Activated naive CD4-positive, alpha-beta T cell treated with anti-CD3 and anti-CD28 coated beads for 36 hours (primary cell): ENCODE measurements at places on chromosomes 12 and 14. TPM values are rescaled to one million over a fixed set of nuclear protein-coding genes. Genes with fewer than 3 reads are reported as not detected.
A peak's percentile ranks its signal among the peaks of the same experiment; 100 is the strongest.

Gene GLI1
- not detected for total RNA-seq

Gene SERPINA9
- total RNA-seq, result not detected

Gene DPPA3
- total RNA-seq, result not detected

Gene MGAT4C
- not detected for total RNA-seq

Gene RNASE13
- total RNA-seq, result not detected

Gene GPR132
- total RNA-seq, result 15.3 TPM

Gene POTEM
- not detected for total RNA-seq

Gene ST8SIA1
- total RNA-seq, result 1.7 TPM

Gene NRXN3
- total RNA-seq, result not detected

Gene RNASE12
- total RNA-seq, result not detected

Gene ASB2
- total RNA-seq, result 2.5 TPM

Gene ZNF84
- total RNA-seq, result 11.0 TPM

Gene GLTP
- total RNA-seq, result 18.1 TPM

GRCh38 chr12:4169959-4170358 lies 103.6 kb upstream of the CCND2 start:
- DNase-seq, result peak; percentile 79
- peak overlapping the region; percentile 82 for H3K27ac ChIP-seq
- peaks cover 39% of the 10 kb centered on the region for H3K4me1 ChIP-seq
- no peaks in the 10 kb centered on the region for H3K27me3 ChIP-seq

- H3K4me1 ChIP-seq, result peaks cover 6% of the 10 kb centered on the region
- no peak for DNase-seq
- H3K4me3 ChIP-seq, result no peak overlapping the region
- H3K27me3 ChIP-seq, result peaks cover 28% of the 10 kb centered on the region
- no peaks in the 10 kb centered on the region for H3K36me3 ChIP-seq
- H3K27ac ChIP-seq, result no peak overlapping the region
These were observed 1.2 kb downstream of the SRGAP1 start for GRCh38 chr12:63845726-63846125.

- no peak overlapping the region for H3K4me3 ChIP-seq
- H3K36me3 ChIP-seq, result no peaks in the 10 kb centered on the region
- H3K27ac ChIP-seq, result no peak overlapping the region
- no peak for DNase-seq
- H3K4me1 ChIP-seq, result no peaks in the 10 kb centered on the region
These were observed 18.6 kb downstream of the HSD17B6 start for GRCh38 chr12:56781726-56782125.

DNA sequence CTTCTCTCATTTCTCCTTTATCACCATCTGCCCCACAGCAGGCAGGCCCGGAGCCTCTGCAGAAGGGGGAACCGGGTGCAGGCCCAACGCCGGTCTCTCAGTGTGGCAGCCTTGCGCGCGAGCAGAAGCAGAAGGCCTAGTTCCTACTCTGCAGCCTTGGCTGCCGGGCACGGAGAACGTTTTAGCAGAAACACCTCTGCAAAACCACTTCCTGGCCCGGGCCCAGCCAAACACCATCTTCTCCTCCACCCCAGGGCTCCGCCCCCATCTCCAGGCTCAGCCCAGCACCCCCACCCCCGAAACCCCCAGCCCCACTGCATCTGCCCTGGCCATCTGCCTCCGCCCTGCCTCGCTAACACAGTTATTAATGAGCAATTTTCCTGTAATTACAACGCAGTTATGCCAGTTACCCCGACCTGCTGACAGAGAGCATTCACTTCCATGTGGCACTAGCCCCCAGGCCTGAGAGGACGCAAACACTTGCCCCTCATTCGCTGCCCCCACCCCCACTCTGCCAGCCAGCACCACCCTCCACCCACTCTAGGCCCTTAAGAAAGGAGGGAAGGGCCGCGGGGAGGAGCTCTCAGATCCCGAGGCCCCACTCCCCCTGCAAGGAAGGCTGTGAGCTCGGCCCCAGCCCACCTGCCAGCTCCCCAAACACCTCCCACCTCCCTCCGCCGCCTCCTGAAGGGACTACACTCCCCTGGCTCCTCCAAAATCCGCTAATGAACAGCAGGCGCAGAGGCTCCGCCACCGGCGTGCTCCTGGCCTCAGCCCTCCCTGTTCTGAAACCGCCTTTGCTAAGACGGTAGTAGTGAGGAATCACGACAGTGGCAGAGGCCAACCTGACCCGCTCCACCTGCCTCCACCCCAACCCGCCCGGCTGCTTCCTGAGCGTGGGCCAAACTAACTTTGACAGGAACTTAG lies 44.7 kb upstream of the FBRSL1 start:
- H3K4me1 ChIP-seq, result peaks cover 61% of the 10 kb centered on the region
- H3K36me3 ChIP-seq, result peaks cover 2% of the 10 kb centered on the region
- peak overlapping the region; percentile 99 for H3K27ac ChIP-seq
- no peaks in the 10 kb centered on the region for H3K27me3 ChIP-seq
- peak overlapping the region; percentile 92 for H3K4me3 ChIP-seq

GRCh38 chr12:7058163-7058845 lies 2.2 kb upstream of the C1S start:
- H3K27me3 ChIP-seq, result peaks cover 16% of the 10 kb centered on the region
- H3K36me3 ChIP-seq, result no peaks in the 10 kb centered on the region
- no peak overlapping the region for H3K4me3 ChIP-seq
- no peaks in the 10 kb centered on the region for H3K4me1 ChIP-seq
- no peak for DNase-seq
- H3K27ac ChIP-seq, result no peak overlapping the region

- H3K4me3 ChIP-seq, result no peak overlapping the region
- no peaks in the 10 kb centered on the region for H3K27me3 ChIP-seq
- DNase-seq, result no peak
- peaks cover 19% of the 10 kb centered on the region for H3K36me3 ChIP-seq
These were observed 85.9 kb downstream of the CCDC88C start for GRCh38 chr14:91331721-91332120.

GRCh38 chr12:110597885-110598284 lies 14.8 kb upstream of the PPTC7 start:
- no peak for DNase-seq
- H3K36me3 ChIP-seq, result no peaks in the 10 kb centered on the region
- H3K27ac ChIP-seq, result no peak overlapping the region
- peaks cover 6% of the 10 kb centered on the region for H3K4me1 ChIP-seq
- H3K4me3 ChIP-seq, result no peak overlapping the region
- H3K27me3 ChIP-seq, result no peaks in the 10 kb centered on the region

GRCh38 chr12:109185441-109185840 lies 69.1 kb downstream of the ACACB start:
- H3K4me1 ChIP-seq, result no peaks in the 10 kb centered on the region
- no peak for DNase-seq
- H3K36me3 ChIP-seq, result peaks cover 6% of the 10 kb centered on the region
- no peak overlapping the region for H3K27ac ChIP-seq

GRCh38 chr12:103802586-103802886 lies 38.5 kb downstream of the NT5DC3 start:
- H3K4me1 ChIP-seq, result no peaks in the 10 kb centered on the region
- DNase-seq, result no peak
- peaks cover 33% of the 10 kb centered on the region for H3K36me3 ChIP-seq

DNA sequence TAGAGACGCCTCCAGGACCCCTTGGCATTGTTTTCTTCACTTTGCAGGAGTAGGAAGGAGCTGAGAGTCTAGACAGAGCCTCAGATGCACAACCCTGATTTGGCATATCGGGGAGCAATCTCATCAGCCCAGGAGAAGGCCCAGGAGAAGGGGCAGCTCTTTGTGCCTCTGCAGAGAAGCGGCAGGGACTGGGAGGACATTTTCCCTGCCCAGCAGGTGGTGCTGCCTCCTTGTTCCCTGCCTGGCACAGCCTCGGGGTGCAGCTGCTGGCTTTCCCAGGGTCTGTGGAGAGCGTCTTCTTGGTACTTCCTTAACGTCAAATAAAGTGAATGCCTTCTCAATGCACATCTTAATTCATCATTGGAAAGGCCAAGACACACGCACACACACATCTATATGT lies 419.5 kb downstream of the TMEM121 start:
- H3K27ac ChIP-seq, result no peak overlapping the region
- DNase-seq, result peak; percentile 70
- no peaks in the 10 kb centered on the region for H3K27me3 ChIP-seq
- H3K4me1 ChIP-seq, result peaks cover 8% of the 10 kb centered on the region
- H3K36me3 ChIP-seq, result no peaks in the 10 kb centered on the region
- H3K4me3 ChIP-seq, result no peak overlapping the region

DNA sequence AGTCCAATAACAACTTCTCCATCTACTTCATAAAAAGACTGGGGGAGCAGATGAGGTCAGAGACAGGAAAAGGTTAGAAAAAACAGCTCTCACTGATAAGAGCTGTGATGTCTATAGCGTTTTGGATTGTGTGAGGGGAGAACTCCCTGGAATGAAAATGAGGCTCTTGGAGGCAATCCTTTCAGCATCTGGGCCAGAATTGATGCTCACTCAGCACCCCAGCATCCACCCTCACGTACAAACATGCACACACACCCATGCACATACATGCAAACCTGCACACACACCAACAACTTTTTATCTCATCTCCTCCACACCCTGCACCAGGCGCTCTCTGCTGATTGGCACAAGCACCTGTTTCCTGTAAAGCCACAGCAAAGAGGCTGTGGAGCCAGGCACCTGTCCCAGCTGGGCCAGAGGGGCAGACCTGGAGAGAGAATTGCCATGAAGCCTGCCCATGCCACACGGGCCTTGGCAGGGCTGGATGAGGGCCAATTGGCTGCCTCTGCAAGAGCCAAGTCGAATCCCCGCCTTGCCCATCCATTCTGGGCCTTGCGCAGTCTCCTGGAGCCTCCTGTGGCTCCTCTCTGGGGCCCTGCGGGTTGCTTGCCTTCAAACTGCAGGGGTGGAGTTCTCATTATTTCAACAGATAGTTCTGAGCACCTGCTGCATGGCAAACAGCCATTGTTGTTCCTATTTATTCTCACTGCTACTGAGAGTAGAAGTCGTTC lies 53.1 kb downstream of the SYNE3 start:
- H3K4me1 ChIP-seq, result peaks cover 69% of the 10 kb centered on the region
- H3K4me3 ChIP-seq, result no peak overlapping the region
- DNase-seq, result peak; percentile 36
- H3K27me3 ChIP-seq, result no peaks in the 10 kb centered on the region

DNA sequence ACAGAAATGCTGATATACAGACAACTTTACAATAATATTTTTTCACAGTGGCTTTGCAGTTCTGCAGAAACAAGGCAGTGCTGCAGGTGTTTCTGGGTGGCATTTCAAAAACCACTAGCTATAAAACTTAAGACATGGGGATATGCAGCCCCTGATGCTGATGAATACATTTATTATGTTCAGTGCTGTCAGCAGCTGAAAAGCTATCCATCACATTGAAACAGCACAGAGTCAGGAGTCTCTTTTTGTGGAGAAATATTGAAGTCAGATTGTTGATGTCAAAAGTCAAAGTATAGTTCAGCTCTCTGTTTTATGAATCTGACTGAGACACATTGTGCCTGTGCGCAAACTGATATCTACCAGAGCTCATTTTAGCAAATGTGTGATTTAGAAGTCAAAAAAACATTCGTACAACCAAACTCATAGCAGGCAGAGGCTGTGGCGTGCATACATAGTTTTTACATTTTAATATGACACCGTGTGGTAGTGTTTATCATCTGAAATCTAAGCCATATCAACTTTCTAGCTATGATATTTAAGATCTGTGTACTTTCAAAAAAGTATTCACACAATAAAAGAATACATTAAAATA lies 467.6 kb downstream of the PRKD1 start:
- no peaks in the 10 kb centered on the region for H3K27me3 ChIP-seq
- no peak for DNase-seq
- H3K4me3 ChIP-seq, result no peak overlapping the region
- no peaks in the 10 kb centered on the region for H3K4me1 ChIP-seq
- H3K36me3 ChIP-seq, result no peaks in the 10 kb centered on the region

GRCh38 chr12:117013726-117014125 lies 85.5 kb downstream of the TESC start:
- H3K36me3 ChIP-seq, result peaks cover 61% of the 10 kb centered on the region
- no peak overlapping the region for H3K27ac ChIP-seq
- H3K4me3 ChIP-seq, result no peak overlapping the region
- H3K27me3 ChIP-seq, result no peaks in the 10 kb centered on the region
- DNase-seq, result no peak

DNA sequence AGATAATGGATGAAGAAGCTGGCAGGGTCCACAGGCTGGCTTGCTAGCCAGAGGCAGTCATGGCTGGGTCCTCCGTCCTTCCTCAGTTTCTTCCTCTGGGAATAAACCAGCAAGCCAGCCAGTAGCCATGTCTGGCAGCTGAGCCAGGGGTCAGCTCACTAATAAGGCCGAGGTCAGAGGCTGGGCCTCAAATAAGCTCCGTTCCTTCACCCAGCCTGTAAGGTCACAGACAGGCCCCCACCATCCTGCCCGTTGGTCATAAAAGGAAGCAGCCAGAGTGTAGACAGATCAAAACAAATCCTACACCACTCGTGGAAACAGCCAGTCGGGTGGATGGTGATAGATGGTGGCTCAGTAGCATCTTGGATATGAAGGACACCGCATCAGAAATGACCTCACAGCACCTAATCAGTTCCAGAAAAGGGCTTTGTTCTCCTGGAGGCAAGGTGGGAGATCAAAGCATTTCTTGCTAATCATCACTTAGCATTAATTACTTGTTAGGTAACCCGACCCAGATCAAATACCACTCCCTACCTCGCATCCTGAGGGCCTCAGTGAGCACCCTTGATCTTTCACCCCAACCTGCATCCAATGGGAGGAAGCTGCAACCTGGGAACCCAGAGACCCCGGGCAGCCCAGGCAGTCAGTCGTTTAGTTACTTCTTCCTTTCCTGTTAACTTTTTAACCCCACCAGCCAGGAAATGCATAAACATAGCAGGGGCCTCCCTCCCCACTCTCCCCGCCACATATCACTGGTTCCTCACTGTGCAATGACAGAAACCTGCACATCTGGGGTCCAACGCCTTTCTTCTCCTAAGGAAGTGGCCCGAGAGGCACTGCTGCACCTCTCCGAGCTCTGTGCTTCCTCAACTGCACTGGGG lies 90.2 kb downstream of the KDM2B start:
- H3K4me3 ChIP-seq, result no peak overlapping the region
- no peak overlapping the region for H3K27ac ChIP-seq
- H3K4me1 ChIP-seq, result peaks cover 6% of the 10 kb centered on the region

GRCh38 chr12:20370866-20371519 lies 2.7 kb downstream of the PDE3A start:
- DNase-seq, result no peak
- no peak overlapping the region for H3K4me3 ChIP-seq
- no peaks in the 10 kb centered on the region for H3K36me3 ChIP-seq
- peaks cover 9% of the 10 kb centered on the region for H3K4me1 ChIP-seq
- H3K27me3 ChIP-seq, result peaks cover 41% of the 10 kb centered on the region

GRCh38 chr14:30214461-30215090 lies 286.9 kb upstream of the PRKD1 start:
- H3K27me3 ChIP-seq, result no peaks in the 10 kb centered on the region
- H3K27ac ChIP-seq, result no peak overlapping the region
- H3K36me3 ChIP-seq, result no peaks in the 10 kb centered on the region
- H3K4me1 ChIP-seq, result no peaks in the 10 kb centered on the region
- no peak overlapping the region for H3K4me3 ChIP-seq

DNA sequence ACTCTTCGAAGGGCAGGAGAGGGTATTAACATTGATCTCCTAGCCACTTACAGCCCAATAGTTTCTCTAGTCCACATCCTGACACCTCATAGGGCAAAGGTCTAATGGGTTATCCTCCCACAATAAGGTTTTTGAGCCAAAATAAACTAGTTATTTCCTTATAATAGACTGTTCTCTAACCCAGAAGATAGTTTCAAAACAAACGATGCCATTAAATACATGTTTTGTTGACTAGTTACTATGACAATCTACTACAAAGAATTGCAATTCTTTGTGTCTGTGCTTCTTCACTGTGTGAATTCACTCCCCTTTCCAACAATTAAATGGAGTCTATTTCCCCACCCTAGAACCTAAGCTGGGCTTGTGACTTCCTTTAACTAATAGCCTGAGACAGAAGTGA lies 6.4 kb upstream of the ACTR10 start:
- peaks cover 17% of the 10 kb centered on the region for H3K4me1 ChIP-seq
- no peak for DNase-seq
- H3K36me3 ChIP-seq, result no peaks in the 10 kb centered on the region
- no peak overlapping the region for H3K4me3 ChIP-seq
